T47D (cell line): ENCODE measurements at places on chromosomes 2 and 18.

DNA sequence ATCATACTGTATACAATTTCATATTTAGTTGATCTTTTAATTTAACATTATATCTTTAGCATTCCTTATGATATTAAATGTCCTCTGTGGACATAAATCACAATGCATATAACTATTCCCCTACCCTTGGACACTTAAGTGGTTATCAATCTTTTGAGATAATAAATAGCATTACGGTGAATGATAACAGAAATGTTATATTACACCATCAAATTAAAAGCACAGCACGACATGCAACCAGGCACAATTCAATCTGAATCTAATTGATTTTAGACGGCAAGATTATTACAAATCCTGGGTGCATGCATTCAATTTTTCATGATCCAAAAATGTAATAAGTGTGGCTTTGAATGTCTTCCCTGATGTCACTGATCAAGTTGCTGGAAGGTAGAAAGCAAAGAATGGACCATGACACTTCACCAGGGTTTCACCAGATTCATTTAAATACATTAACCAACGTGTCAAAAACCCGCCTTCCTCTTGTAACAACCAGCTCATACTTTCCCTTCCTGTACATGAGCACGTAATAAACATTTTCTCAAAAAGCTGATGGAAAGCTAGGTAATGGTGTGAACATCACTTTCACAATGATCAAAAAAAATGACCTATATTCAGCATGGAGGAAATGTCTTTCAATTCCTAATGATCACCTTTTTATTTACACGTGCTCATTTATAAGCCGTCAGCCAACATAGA lies 513.7 kb upstream of the ID2 start:
- no peak for DNase-seq

- DNase-seq = no peak
Measured at GRCh38 chr2:118807668-118808428, 39.6 kb downstream of the EN1 start.

DNA sequence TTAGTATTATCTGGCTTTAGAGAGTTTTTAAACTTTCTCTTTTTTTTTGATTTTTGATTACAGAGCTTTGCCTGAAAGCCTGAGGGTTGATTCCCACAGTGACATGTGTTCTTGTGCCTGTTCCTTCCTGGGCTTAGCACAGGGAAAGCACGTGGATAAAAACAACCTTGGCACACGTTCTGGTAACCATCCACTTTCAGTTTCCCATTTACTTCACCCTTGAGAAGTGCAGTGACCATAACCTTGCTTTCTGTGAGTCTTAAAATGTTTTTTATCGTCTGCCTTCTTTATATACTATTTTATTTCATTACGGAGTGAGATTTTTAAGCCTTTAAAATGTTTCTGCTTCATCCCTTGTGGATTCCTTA lies 11.5 kb downstream of the CD226 start:
- DNase-seq = no peak

DNA sequence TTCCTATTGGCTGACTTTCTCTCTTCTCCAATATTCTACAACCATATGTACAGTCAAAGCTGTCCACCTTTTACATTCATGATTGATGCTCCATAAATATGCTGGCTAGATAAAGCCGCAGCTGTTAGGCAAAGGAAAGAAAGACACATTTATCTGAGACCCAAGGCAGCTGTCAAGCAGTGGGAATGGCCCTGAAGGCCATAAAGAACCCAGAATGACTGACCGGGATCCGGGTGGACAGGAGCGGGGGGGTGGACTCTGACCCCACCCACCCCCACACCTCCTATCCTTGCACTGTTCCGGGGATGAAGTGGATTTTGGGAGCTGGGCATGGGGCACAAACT lies 116.4 kb downstream of the RTP5 start:
- no peak for DNase-seq

- DNase-seq = peak; percentile 24
Measured at GRCh38 chr2:217993817-217994463, 8.9 kb downstream of the TNS1 start.

DNA sequence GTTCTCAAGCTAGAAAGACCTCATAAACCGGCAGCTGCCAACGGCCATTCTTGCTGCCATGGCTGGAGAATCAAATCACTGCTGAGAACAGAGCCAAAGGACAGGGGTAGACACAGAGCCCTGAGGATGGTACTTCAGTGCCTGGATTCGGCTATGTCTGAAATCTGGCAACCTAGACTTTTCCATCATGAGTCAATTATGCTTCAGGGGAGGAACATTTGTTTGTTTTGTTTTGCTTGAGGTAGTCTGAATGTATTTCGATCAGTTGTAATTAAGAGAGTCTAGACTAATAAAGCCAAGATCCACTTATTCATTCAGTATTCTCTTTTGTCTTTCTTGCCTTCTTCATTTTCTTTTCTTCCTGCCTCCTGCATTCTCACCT lies 122.8 kb upstream of the SH3BP4 start:
- DNase-seq = no peak

DNA sequence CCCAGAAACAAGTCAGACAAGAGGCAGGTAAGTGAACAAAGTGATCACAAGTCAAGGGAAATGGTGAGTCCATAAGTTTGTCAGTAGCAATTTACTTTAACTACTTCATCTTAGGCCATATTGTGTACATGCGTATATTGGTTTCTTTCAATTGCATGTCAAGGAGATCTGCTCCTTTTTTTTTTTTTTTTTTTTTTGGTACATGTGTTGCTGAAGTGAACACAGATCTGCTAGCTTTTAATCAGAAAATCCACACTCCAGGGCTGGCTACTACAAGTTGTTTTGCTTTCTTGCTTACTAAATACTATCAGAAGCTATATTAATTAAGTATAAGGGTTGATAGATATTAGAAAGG lies 985.1 kb downstream of the TSN start:
- no peak for DNase-seq

DNA sequence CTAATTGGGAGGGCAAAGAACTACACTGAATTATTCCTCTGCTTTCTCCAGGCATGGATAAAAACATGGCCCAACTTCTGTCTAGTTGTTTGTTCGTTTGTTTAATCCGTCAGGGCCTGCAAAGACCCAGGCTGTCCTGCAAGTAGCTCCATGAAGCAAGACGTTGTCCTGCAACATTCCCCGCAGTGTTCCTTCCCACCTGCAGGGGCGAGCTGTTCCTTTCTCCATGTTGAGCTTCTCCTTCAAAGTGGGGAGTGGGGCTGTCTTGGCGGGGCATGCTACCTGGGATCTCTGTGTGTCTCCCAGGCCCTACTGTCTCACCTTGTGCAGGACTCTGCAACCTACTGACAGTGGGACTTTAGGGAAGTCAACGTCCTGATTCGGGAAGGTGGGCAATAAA lies 264.0 kb upstream of the SMIM21 start:
- DNase-seq = no peak

DNA sequence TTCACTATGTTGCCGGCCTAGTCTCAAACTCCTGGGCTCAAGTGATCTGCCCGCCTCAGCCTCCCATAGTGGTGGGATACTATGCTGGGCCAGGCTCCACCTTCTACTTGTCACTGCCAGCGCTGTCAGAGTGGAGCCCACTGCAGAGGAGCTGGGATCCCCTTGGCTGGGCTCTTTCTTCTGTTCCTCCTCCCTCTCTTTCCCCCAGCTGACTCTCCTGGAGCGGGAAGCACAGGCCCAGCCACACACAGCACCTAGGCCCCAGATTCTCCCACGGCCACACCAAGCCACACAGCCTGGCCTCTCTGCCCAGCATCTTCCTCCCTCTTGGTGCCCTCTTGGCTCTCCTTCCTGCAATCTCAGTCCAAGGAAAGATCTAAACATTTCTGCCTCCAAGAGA lies 3.7 kb upstream of the GAREM2 start:
- DNase-seq = no peak

DNA sequence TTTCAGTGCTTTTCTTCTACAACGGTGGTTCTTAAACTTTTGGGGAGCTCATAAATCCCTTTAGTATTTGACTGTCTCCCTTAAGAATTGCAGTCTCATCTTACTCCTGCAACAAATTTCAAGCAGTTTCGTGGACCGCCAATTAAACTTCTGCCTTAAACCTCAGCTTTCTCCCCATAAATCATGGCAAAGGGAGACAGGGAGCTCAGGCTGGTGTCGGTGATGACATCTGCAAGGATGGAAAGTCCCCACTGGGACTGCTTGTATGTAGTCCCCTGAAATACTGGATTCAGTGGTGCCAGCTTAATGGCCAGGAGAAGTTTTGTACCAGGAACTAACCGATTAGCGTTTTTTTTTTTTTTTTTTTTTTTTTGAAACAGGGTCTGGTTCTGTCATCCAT lies 148.7 kb upstream of the ITGA6 start:
- DNase-seq = no peak

GRCh38 chr2:165796129-165796528 lies 2.1 kb upstream of the GALNT3 start:
- no peak for DNase-seq

- DNase-seq = no peak
Measured at GRCh38 chr2:164793529-164793928, 48.1 kb downstream of the COBLL1 start.

GRCh38 chr18:55998801-55999385 lies 410.9 kb upstream of the TCF4 start:
- no peak for DNase-seq

- DNase-seq = no peak
Measured at GRCh38 chr2:23698721-23699579, 228.0 kb downstream of the ATAD2B start.

GRCh38 chr2:127593228-127594115 lies 52.5 kb upstream of the GPR17 start:
- no peak for DNase-seq

GRCh38 chr18:564708-565561 lies 15.2 kb upstream of the CETN1 start:
- no peak for DNase-seq

- DNase-seq = no peak
Measured at GRCh38 chr2:56102866-56103265, 80.9 kb upstream of the CCDC85A start.
